ENCODE measurements at places on chromosomes 4 and X.
A peak's percentile ranks its signal among the peaks of the same experiment; 100 is the strongest.

DNA sequence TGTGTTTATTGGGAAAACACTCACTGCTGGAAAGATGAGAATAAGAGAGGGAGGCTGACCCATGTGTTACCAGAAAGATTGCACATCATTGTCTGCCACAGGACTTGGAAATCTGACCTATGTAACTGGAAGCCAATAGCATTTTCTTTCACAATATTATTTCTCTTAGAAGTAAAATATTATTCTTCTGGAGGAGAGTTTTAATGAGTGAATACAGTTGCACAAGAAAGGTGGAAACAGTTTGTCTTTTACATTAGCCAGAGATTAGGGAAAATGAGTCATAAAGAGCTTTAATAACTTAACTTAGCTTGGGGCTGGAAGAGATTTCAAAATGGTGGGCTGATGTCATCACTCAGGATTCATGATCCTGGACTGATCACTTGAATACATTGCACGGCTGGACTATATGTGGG lies 31.5 kb upstream of the LNX1 start:
- no peaks in the 10 kb centered on the region for H3K36me3 ChIP-seq
- no peaks in the 10 kb centered on the region for H3K4me1 ChIP-seq
- DNase-seq, result no peak
- H3K27me3 ChIP-seq, result no peaks in the 10 kb centered on the region

GRCh38 chrX:75546724-75547511 lies 24.1 kb upstream of the ZDHHC15 start:
- DNase-seq, result no peak
- no peak overlapping the region for H3K27ac ChIP-seq
- no peaks in the 10 kb centered on the region for H3K36me3 ChIP-seq
- H3K27me3 ChIP-seq, result peaks cover 33% of the 10 kb centered on the region

GRCh38 chr4:112938461-112939058 lies 110.9 kb upstream of the ANK2 start:
- no peaks in the 10 kb centered on the region for H3K4me1 ChIP-seq
- no peaks in the 10 kb centered on the region for H3K27me3 ChIP-seq
- no peaks in the 10 kb centered on the region for H3K36me3 ChIP-seq

GRCh38 chr4:36394352-36394903 lies 113.0 kb downstream of the DTHD1 start:
- H3K27me3 ChIP-seq, result no peaks in the 10 kb centered on the region
- DNase-seq, result no peak
- H3K4me3 ChIP-seq, result no peak overlapping the region
- no peaks in the 10 kb centered on the region for H3K4me1 ChIP-seq

- no peaks in the 10 kb centered on the region for H3K36me3 ChIP-seq
- peak overlapping the region; percentile 92 for H3K27ac ChIP-seq
- no peaks in the 10 kb centered on the region for H3K27me3 ChIP-seq
Observed at GRCh38 chr4:74157154-74157553, 764 bp upstream of the MTHFD2L start.

DNA sequence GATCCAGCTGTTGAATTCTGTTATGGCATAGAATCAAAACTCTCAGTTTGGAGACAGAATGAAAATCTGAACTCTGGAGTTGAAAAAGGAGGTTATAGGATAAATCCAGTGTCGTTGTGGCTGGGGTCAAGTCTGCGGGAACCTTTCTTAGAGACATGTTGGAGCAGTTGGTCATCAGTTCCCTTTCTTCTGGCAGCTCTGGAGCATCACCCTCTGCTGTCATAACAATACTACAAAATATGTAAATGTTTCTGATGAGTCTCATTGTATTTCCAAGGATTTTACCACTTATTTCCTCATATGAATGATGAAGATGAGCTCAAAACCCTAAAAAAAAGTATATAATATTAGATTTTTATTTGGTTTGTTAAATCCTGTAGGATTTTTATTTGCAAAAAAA lies 7.5 kb downstream of the TLR10 start:
- H3K36me3 ChIP-seq, result no peaks in the 10 kb centered on the region
- no peak overlapping the region for H3K27ac ChIP-seq
- no peak for DNase-seq
- H3K27me3 ChIP-seq, result no peaks in the 10 kb centered on the region
- H3K4me3 ChIP-seq, result no peak overlapping the region
- H3K4me1 ChIP-seq, result no peaks in the 10 kb centered on the region

DNA sequence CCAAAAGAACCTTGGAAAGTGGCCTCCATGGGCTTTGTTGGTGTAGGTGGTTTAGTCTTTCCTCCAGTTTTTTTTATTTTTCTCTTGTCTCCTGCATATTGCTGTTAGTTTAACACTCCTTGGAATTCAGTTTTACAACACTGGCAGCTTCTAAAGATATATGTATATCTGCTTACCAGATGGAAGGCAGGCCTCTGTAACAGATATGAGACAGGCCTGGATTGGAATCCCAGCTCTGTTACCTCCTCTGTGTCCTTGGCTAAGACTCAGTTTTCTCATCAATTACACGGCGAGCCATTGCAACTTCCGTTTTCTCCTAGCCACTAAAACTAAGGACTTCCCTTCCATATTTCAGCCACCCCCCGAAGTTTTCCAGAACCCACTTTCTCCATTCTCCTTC lies 133.4 kb upstream of the SMAD1 start:
- DNase-seq, result no peak
- no peaks in the 10 kb centered on the region for H3K36me3 ChIP-seq
- no peak overlapping the region for H3K4me3 ChIP-seq
- H3K27me3 ChIP-seq, result no peaks in the 10 kb centered on the region
- no peaks in the 10 kb centered on the region for H3K4me1 ChIP-seq

GRCh38 chr4:121541696-121542095 lies 155.1 kb downstream of the ANXA5 start:
- no peak overlapping the region for H3K27ac ChIP-seq
- no peak for DNase-seq
- no peaks in the 10 kb centered on the region for H3K4me1 ChIP-seq
- H3K4me3 ChIP-seq, result no peak overlapping the region

GRCh38 chrX:54494166-54494988 lies 1.7 kb downstream of the FGD1 start:
- DNase-seq, result no peak
- no peaks in the 10 kb centered on the region for H3K4me1 ChIP-seq
- peak overlapping the region; percentile 64 for H3K4me3 ChIP-seq
- H3K36me3 ChIP-seq, result no peaks in the 10 kb centered on the region

DNA sequence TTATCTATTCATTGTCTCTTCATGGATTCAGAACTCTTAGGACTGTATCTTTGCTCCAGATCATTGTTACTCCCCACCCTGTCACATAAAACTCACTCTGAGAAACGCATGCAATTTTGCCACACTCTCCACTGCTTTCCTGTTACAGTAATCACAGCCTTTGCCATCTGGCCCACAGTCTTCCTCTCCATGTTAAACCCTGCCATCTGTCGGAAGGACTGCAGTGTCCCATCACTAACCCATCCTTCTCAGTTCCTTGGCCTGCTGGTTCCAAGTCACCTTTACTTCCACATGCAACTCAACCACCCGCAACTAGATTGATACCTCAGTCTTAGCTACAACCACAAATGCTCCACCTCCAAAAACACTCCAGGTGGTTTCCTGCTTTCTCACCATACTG lies 308.7 kb upstream of the FAM241A start:
- no peak for DNase-seq
- H3K4me3 ChIP-seq, result no peak overlapping the region

- no peaks in the 10 kb centered on the region for H3K27me3 ChIP-seq
- no peak overlapping the region for H3K27ac ChIP-seq
- H3K4me3 ChIP-seq, result no peak overlapping the region
- no peaks in the 10 kb centered on the region for H3K36me3 ChIP-seq
Observed at GRCh38 chr4:143502231-143502630, 11.3 kb upstream of the SMARCA5 start.

DNA sequence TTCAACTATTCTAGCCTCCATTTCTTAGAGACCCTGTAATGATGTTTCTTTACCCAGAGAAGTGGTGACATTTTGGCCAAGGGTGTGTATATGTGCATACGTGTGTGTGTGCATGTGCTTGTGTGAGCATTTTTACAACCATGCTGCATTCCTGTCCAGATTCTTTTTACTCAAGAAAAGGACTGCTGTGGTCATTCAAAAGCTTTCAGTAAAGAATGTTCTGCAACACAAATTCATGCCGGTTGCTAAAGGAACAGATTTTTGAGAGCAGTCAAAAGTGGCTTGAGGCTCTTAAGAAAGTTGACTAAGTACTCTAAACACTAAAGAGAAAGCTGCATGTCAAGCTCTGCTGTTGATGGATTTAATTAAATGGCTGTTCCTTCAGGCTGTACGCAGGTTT lies 65.0 kb upstream of the FMR1 start:
- no peak overlapping the region for H3K27ac ChIP-seq
- H3K36me3 ChIP-seq, result no peaks in the 10 kb centered on the region
- H3K4me3 ChIP-seq, result no peak overlapping the region
- no peak for DNase-seq
- H3K27me3 ChIP-seq, result no peaks in the 10 kb centered on the region
- no peaks in the 10 kb centered on the region for H3K4me1 ChIP-seq

- DNase-seq, result no peak
- H3K4me1 ChIP-seq, result no peaks in the 10 kb centered on the region
- H3K27me3 ChIP-seq, result no peaks in the 10 kb centered on the region
Observed at GRCh38 chr4:70306076-70306475, 28.7 kb upstream of the CABS1 start.

- DNase-seq, result no peak
- H3K4me3 ChIP-seq, result no peak overlapping the region
- H3K27me3 ChIP-seq, result no peaks in the 10 kb centered on the region
- H3K36me3 ChIP-seq, result no peaks in the 10 kb centered on the region
- H3K27ac ChIP-seq, result no peak overlapping the region
Observed at GRCh38 chr4:139609647-139610046, 53.6 kb upstream of the SETD7 start.

GRCh38 chr4:141464366-141464765 lies 172.0 kb upstream of the IL15 start:
- no peaks in the 10 kb centered on the region for H3K27me3 ChIP-seq
- no peak overlapping the region for H3K27ac ChIP-seq
- no peak for DNase-seq
- no peaks in the 10 kb centered on the region for H3K4me1 ChIP-seq
- no peaks in the 10 kb centered on the region for H3K36me3 ChIP-seq

- DNase-seq, result no peak
- peaks cover 4% of the 10 kb centered on the region for H3K27me3 ChIP-seq
- H3K36me3 ChIP-seq, result no peaks in the 10 kb centered on the region
Observed at GRCh38 chrX:9586992-9587392, 122.1 kb downstream of the TBL1X start.

DNA sequence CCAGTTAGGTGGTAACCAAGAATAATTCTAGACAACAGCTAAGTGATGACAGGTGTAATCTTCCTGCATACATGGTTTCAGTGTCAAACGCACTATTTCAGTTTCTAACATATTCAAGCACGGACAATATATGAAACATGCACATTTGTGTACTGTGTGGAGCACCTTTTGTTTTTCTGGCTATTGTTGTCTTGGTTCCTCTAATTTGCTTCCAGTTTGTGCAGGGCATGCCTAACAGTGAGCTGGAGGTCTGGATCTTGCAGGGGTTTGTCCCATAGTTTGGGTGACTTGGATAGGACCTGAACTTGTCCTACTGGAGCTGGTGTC lies 70.5 kb upstream of the TBC1D9 start:
- no peak for DNase-seq
- no peak overlapping the region for H3K4me3 ChIP-seq
- no peaks in the 10 kb centered on the region for H3K36me3 ChIP-seq
- H3K27me3 ChIP-seq, result no peaks in the 10 kb centered on the region
- H3K4me1 ChIP-seq, result no peaks in the 10 kb centered on the region

DNA sequence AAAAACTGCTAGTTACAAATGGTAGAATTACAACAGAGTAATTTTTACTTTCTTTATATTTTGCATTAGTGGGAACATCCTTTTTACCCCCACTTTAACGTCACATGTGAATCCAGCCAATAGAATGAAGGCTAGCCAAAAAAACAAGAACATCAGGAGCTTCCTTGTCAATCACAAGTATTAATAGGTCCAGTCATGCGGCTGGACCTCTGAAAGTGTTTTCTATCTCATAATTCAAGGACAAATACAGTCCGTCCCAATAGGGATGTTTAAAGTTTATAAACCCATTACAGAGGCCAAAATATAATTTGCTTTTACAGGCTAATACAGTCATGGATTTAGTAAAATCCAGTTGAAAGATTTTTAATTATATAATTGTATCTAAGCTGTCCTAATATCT lies 110.7 kb downstream of the APBB2 start:
- no peak for DNase-seq
- no peaks in the 10 kb centered on the region for H3K27me3 ChIP-seq
- peaks cover 2% of the 10 kb centered on the region for H3K4me1 ChIP-seq

DNA sequence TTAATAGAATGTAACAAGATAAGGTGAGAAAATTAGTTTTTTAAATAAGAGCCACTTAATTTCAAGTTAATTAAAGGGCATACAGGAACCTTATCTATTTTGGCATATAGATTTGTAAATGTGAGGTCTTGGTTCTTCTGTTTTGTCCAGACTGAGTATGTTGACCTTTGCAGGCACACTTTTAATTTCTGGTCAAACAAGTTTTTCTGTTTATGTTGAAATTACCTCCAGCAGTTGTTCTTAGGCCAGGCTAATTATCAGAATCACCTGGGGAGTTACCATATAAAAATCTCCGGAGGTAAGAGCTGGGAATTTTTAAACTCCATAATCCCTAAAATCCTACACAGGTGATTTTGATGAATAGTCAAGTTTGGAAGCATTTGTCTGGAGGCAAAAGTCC lies 227.4 kb upstream of the ANKRD50 start:
- H3K4me3 ChIP-seq, result no peak overlapping the region
- H3K27ac ChIP-seq, result peak overlapping the region; percentile 64
- no peaks in the 10 kb centered on the region for H3K4me1 ChIP-seq
- no peaks in the 10 kb centered on the region for H3K36me3 ChIP-seq
- DNase-seq, result no peak

DNA sequence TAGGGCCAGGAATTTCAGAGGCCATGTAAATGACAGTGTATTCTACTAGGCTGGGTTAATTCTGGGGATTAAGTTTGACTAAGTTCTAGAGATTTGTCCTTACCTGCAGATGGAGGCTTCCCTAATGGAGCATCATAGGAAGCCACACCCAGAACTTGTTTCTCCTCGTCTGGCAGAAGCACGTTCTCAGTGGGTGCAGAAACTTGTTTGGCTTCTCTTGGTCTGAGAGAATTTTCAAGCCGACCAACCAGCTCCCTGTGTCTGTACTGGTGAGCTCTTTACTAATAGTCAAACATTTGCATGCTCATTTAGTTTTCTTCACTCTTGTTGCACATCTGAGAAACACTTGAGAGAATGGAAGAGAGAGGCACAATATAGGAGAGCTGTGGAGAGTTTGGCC lies 907 bp upstream of the ATP10D start:
- H3K27ac ChIP-seq, result peak overlapping the region; percentile 91
- no peaks in the 10 kb centered on the region for H3K4me1 ChIP-seq
- no peak for DNase-seq
- H3K4me3 ChIP-seq, result no peak overlapping the region
- no peaks in the 10 kb centered on the region for H3K36me3 ChIP-seq

- no peaks in the 10 kb centered on the region for H3K27me3 ChIP-seq
- H3K27ac ChIP-seq, result no peak overlapping the region
- no peaks in the 10 kb centered on the region for H3K4me1 ChIP-seq
- no peaks in the 10 kb centered on the region for H3K36me3 ChIP-seq
- H3K4me3 ChIP-seq, result no peak overlapping the region
Observed at GRCh38 chr4:34880246-34880645, 1364.1 kb downstream of the ARAP2 start.
